ENCODE measurements at places on chromosomes 3 and 15. TPM values are rescaled to one million over a fixed set of nuclear protein-coding genes. Genes with fewer than 3 reads are reported as not detected.

Gene GLCE
- 31.9 TPM for total RNA-seq

Gene GOLGA6A
- total RNA-seq: 0.46 TPM

Gene CRYBG3
- total RNA-seq: 15.5 TPM

Gene FAM81A
- total RNA-seq: 2.9 TPM

Gene GP5
- under 0.01 TPM for total RNA-seq

Gene PDZRN3
- total RNA-seq: 35.8 TPM

Gene ZNF662
- total RNA-seq: 0.73 TPM

Gene RLBP1
- total RNA-seq: under 0.01 TPM

Gene EPHA3
- 0.33 TPM for total RNA-seq

Gene CACNA2D3
- total RNA-seq: not detected

Gene CBLB
- 10.0 TPM for total RNA-seq

Gene ZDHHC23
- total RNA-seq: 1.00 TPM

Measured in melanocyte of skin (primary cell).